ENCODE measurements at places on chromosomes 6 and 20.

GRCh38 chr6:122621638-122622037 is 11.4 kb downstream of the PKIB start:
- DNase-seq, result no peak

- no peak for DNase-seq
These were observed 520 bp downstream of the KCNK17 start for GRCh38 chr6:39313526-39314272.

DNA sequence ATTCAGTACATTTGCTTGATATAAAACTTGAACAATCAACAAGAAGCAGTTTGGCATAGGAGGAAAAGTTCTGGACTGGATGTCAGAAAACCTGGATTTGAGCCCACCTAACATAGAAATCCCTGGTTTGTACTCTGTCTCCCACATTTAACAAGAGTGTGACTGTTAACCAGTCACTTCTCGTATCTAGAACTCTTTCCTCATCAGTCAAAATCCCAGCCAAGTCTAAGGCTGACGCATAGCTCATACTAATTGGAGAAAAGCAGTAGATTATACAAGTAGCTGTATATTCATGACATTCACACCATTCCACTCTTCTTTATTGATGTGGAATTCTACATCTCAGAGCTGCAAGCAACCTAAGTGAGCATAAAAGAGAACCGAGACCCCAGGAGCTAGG is 222.7 kb downstream of the PHACTR1 start:
- no peak for DNase-seq

GRCh38 chr6:99219788-99220187 is 129.7 kb downstream of the FAXC start:
- no peak for DNase-seq

GRCh38 chr6:21444711-21445260 is 148.8 kb upstream of the SOX4 start:
- no peak for DNase-seq

DNA sequence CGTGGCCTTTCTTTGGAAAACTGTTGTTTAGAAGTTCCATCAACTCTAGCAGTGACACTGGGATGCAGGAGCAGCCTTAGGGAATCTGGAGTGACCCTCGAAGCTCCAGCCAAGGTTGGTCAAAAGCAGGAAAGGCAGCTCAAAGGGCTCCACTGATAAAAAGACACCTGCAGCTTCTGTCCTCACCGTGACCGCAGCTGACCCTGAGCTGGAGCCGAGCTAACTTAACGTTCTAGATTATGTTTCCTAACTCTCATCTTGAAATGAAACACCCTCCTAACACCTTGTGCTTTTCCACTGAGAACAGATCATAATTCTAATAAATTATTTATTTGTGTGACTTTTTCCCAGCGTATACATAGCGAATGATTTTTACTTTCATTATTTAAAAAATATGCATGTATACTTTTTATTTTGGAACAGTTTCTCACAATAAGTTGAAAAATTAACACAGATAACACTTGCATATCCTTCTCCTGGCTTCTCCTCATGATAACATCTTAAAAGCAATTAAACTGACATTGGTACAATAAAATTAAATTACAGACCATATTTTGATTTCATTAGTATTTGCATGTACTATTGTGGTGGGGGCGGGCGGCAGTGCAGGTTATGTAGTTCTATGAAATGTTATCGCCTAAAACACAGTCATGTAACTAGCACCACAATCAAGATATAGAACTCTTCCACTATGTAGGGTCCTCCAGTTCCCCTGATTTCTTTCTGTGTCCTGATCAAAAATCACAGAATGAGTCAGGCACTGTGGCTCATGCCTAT is 116.1 kb downstream of the MOXD1 start:
- no peak for DNase-seq

DNA sequence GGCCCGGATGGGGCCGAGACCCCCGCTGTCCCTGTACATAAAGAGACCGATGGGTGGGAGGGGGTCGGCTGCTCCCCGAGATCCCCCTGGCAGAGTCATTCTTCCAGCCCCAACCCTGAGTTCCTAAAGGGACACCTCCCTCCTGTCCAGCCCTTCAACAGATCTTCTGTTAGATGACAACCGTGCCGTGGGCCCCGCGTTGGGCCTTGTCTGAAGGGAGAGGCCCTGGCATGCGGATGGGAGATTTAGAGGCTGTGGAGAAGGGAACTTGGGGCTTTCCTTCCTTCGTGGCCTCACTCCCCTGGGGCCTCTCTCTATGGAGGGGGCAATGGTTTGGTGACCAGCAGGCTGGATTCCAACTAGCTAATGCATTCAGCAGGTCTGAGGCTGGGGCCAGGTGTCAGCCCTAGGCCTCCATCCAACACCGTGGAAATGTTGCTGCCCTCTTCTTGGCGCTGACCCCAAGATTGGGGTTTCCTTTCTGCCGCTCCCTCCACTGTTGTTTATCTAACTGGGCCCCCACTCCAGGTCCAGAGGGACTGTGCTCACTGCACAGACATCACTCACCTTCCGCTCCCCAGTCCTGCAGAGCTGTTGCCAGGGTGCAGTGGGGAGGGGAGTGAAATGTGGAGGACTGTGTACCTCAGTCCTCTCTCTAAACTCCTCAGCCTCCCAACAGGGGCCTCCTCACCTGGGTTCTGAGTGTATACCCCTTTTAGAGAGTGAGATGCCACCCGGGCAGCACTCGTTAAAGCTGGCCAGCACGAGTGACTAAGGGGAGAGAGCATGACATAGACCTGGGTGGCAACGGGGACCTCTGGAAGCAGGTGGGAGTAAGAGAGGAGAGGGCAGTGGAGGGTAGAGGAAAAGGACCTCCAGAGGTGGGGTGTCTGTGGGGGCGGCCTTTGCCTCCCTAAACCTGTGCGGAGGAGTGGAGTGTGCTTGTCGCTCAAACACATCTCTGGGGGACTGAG is 6.7 kb downstream of the TMEM151B start:
- no peak for DNase-seq

DNA sequence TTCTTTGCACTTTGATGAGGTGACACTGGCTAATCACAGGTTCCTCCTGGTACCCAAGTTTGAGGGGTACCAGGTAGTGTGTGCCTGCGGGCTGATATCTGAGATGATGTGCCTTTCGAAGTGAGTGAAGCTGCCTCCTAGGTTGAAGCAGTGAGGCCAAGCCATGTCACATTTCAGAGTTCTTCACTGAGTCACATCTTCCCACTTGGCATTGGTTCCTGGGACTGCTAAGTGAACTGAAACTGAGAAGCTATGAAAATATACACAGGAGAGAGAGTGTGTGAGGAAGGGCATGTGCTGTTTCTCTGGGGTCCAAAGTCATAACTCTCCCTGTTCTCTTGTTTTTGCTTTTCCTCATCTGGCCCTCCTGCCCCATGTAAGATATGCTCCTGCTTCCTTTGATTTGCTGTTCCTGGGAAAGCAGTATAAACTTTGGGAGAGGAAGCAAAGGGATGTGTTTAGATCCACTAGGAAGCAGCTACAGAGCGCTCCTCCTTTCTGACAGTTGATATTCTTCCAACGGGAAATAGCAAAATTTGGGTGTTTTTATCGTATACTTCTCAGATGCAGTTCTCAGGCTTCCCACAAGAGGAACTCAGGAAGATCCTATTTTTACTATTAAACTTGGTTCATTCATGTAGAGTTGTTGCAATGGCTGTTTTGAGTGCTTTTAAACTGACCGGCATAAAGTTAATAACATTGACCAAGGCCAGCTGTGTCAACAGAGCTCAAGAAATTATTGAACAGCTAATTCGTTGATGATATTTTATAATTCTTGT is 153.7 kb downstream of the MOXD1 start:
- DNase-seq, result no peak

DNA sequence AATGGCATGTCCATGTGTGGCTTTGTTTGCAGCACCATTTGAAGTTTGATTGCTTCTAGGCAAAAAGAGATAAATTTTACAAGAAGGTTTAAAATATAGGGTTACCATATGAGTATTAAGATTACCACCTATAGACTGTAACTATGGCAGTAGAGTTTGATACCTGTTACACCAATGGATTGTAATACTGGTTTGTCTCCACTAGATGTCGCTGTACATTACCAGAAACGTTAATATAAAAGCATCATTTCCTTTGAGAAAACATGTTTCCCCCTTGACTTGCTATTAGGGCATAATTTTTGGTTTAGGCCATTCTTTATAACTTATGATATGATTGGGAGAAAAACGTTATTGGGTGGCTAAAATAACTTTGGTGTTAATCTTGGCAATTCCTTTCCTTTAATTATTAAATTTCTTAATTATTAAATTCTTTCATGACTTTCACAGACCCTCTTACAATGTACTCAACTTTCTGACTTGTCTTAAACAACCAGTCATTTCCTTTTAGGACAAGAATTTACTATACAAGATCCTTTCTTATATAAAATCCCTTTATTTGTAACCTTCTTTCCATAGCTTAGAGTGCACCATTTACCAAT is 42.8 kb downstream of the HLA-DPB1 start:
- no peak for DNase-seq

DNA sequence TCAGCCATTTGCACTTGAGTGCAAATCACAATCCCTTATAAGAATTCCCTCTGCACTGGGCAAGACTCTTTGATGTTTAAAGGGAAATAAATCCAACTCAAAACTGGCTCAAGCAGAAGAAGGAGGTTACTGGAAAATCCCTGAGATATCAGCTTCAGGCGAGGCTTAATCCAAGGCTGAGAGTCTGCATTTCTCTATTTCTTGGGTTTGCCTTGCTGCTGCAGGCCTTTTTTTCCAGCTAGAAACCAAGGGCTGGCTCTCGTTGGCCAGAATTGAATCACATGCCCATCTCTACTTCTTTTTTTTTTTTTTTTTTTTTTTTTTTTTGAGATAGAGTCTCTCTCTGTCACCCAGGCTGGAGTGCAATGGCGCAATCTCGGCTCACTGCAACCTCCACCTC is 11.7 kb downstream of the HCK start:
- no peak for DNase-seq

DNA sequence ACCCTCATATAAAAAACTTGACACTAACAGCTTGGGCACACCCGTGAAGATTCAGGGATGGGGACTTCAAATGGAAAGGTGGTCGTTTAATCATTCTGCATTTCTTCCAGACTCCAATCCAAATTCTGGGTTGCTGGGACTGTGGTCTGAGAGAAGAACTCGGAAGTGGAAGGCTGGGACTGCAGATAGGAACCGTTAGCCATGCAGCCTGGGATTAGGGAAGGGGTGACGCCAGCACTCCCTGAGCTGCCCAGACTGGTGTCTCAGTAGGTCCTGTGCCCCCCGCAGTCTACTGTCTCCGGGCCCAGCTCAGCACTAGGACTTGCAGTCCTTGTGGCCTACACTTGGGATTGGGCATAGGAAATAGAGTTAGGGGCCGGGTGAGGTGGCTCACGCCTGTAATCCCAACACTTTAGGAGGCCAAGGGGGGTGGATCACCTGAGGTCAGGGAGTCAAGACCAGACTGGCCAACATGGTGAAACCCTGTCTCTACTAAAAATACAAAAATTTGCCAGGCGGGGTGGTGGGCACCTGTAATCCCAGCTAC is 511 bp upstream of the CLIC1 start:
- no peak for DNase-seq

DNA sequence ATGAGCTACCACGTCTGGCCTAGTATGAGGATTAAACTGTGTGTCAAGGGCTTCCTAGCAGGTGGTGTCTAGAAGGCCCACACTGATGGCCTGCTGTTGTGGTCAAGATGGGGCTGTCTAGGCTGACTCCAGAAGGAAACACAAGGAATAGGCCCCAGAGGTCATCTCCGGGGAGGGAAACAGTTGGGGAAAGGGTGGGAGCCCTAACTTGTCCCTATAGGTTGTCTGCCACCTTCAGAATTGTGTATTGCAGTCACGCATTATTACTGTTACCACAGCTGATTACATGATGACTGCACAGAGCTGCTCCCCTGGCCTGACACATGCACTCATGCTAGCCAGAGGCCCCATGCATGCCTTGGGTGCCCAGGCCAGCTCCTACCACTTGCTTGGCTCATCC is 27.3 kb downstream of the C20orf203 start:
- no peak for DNase-seq

- DNase-seq, result no peak
These were observed 31.9 kb upstream of the MRPS18A start for GRCh38 chr6:43719511-43719910.

DNA sequence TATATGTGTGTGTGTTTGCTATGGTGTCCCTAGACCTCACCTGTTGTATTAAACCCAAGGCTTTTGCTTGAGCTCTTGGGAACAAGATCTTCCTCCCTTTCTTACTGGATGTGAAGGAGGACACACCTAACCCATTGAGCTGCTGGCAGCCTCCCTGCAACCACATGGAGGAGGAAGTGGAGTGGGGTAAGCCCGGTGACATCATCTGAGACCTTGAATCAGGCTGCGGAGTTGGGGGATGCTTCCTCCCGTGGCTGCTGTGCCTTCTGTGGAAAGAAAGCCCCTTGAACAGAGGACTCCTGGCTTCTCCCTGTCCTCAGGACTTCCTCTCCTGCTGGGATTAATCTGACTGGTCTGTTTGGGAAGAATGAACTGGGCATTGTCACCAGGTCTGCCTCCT is 3.3 kb downstream of the CST11 start:
- DNase-seq, result no peak

- DNase-seq, result no peak
These were observed 19.4 kb downstream of the NQO2 start for GRCh38 chr6:3019065-3019464.

DNA sequence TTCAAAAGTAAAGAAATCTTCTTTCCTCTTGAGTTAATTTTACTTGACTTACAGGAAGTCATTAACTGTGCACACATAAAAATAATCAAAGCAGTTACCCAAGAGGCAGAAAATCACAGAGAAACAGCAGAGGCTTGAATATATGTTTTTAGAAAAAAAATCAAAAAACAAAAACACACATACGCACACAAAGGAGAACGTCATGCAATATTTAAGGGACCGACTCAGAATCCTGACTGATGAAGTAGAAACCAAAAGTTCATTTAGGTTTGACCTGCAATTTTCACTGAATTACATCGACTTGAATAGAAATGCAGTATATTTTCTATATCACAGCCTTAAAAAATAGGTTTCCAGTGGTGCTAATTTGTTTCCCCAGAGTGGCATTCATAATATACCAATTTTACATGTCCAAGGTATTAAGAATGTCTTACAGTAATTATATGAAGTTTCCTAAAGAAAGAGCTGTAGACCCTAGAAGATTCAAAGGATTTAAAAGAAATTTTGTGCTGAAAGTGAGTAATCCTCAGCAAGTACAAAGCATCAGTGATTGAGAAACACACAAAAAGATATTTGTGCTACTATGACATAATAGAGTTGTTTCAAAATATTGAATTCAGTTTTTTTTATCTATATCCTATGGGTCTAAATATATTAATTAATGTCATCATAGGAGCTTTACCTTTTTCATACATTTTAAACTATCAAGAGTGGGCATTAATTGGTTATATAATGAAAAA is 358.5 kb upstream of the RUNX2 start:
- DNase-seq, result no peak

DNA sequence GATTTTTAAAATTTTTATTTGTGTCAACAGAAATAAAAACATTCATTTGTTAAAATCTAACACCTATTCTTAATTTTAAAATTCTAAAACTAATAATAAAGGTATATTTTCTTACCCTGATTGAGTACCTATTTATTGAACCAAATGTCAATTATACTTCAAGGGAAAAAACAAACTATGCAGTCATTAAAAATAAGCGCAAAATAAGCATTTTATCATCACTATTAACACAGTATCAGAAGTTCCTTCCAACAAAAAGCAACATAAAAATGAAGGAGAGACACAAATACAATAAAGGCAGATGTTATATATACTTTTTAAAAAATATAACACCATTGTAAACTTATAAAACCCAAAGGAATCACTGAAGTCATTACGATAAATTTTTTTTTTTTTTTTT is 52.7 kb downstream of the ZHX3 start:
- DNase-seq, result no peak

Measured in stimulated activated CD8-positive, alpha-beta memory T cell treated with anti-CD3 and anti-CD28 coated beads, Interleukin-15, amount 100 ng/mL, for 48 hours (primary cell).